ENCODE measurements at places on chromosomes 16 and 17.
A peak's percentile ranks its signal among the peaks of the same experiment; 100 is the strongest.

DNA sequence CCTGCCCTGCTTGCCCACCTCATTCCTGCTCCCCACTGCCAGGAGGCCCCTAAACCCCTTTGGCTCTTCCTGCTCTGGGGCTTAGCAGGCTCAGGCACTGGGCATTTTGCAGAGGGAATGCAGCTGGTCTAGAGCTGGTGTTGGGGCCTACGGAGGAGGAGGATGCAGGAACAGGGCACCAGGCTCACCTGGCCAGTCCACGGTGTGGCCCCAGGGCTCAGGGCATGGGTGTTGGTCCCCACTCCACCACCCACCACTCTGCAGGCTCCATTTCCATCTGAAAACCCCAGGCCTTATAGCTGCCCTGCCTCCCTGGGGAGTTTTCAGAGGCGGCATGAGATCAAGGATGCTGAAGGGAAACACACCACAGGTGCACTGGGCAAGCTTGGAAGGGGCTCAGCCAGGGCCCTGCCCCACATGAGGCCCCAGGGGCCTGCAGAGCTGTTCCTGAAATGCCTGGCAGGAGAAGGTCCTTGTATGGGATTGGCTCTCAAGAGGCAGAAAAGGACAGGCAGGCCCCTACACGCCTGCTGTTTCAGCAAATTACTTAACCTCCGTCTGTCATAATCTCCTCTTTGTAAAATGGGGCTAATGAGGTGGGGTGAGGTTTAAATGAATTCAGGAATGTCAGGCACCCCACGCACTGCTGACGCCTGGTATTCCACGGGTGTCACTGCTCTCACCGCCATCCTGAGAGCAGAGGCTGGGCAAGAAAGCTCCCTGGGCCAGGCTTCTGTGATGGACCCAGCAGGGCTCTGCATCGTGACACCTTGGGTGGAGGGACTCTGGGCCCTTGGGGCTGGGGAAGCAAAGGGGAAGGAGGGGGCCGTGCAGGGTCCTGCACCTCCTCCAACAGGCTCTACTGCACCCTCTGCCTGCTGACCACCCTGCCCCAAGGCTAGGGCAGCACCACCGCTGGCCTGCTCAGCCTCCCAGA, 9.3 kb downstream of the SLC47A2 start:
- no peak for DNase-seq

DNA sequence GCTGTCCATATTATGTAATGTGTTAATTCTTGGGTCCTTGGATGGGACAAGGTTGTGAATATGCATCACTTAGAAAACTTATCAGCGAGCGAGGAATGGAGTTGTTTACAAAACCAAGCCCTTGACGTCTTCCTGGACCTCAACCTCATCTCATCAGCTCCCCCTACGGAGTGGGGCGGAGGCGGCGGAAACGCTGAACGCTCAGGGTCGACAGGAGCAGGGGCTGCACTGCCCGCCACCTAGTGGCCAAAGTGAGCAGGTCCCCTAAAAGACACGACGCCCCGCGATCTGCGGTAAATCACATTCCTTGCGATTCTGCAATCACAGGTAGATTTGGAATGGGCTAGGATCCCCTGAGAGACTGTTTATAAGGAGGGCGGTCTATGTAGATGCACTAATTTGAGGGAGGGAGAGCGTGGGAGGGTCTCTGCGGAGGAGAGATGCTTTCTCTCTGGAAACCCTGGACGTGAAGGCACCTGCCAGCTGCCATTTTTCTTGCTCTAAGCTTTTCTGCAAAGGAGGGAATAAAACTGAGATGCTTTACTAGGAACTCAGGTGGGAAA, 5.4 kb upstream of the ICAM2 start:
- DNase-seq, result peak; percentile 79

GRCh38 chr16:15907863-15908478, 19.6 kb upstream of the CEP20 start:
- no peak for DNase-seq

- DNase-seq, result no peak
These were observed 13.8 kb downstream of the HEATR3 start for GRCh38 chr16:50079397-50080140.

- no peak for DNase-seq
These were observed 5.2 kb upstream of the EIF1 start for GRCh38 chr17:41683441-41684007.

DNA sequence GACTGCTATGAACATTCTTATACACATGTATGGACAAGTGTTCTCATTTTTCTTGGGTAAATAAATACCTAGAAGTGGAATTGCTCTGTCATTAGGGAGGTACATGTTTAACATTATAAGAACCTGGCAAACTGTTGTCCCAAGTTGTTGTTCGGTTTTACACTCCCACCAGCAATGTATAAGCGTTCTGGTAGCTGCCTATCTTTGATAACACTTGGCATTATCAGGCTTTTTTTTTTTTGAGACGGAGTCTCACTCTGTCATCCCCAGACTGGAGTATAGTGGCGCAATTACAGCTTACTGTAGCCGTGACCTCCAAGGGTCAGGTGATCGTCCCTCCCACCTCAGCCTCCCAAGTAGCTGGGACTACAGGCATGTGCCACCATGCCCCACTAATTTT, 16.3 kb downstream of the ATAD5 start:
- DNase-seq, result no peak

DNA sequence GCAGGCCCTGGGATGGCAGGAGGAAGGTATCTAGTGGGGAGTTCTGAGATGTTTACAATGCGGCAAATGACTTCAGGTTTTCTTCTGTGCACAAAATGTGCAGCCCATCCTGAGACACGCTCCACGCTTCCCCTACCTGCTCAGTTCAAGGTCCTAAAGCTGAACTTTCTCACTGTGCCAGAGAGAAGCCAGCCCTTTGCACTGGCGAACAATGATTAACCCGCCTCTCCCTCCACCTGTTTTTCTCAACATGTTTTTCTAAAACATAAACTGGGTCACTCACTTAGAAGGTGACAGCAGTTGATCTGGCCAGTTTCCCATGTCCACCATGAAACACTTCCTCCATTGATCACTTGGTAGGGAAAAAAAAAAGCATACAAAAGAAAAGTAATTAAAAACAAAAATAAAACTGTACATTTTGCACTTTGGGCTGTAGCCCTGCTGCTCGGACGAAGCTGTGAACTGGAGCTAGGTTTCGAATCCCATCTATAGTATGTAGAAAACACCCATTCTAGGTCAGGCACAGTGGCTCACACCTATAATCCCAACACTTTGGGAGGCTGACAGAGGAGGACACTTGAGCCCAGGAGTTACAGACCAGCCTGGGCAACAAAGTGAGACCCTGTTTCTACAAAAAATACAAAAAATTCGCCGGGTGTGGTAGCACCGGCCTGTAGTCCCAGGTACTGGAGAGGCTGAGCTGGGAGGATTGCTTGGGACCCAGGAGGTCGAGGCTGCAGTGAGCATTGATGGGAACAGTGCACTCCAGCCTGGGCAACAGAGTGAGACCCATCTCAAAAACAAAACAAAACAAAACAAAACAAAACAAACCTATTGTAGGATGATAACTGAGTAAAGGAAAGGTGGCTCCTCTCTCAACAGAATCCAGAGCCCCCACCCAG, 6.1 kb upstream of the G6PC1 start:
- DNase-seq, result no peak

- DNase-seq, result no peak
These were observed 3.3 kb downstream of the RARA start for GRCh38 chr17:40312131-40312731.

DNA sequence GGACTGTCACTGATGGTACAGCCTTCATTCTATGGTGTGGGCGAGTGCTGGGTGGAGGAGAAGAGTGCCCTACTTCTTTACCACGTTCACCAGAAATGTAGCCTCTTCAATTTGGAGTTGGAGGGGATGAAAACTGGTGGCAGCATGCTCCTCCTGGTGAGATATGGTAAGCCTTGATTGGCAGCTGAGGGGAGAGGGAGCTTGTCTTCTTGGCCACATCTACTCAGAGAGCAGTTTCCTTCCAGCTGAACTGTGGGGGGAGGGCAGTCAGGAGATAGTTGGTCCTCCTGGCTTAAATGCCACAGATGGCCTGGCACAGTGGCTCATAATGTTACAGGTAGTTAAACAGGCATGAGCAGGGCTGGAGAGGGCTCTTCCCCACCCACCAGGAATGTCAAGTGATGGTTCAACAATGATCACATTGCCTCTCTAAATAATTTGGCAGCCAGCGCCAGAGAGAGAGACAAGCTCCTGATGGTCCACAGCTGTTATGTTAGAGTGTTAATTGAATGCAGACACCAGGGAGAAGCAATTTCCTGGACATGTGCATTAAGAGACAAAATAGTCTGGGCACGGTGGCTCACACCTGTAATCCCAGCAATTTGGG, 9.0 kb upstream of the MAPK3 start:
- DNase-seq, result no peak

Measured in stimulated activated CD8-positive, alpha-beta memory T cell treated with anti-CD3 and anti-CD28 coated beads, Interleukin-12 subunit alpha, Interleukin-12 subunit beta, amount 100 ng/mL, for 4 hours (primary cell).